ENCODE measurements at places on chromosomes 3 and 15.

- no peak for DNase-seq
Observed at GRCh38 chr3:184523825-184524615, 37.6 kb upstream of the EPHB3 start.

DNA sequence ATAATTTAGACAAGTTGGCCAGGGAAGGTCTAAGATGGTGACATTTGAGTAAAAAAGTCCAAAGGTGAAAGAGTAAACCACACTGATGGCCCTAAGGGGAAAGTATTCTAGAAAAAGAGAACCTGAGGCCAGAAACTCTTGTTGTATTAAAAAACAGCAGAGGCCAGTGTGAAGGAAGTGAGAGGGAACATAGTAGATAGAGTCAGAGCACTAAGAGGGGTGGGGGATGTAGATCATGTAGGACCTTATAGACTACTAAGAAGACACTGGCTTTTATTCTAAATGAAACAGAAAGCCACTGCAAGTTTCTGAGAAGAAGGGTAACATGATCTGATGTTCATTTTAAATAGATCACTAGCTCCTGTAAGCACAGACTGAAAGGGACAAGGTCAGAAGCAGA, 14.5 kb downstream of the POLQ start:
- no peak for DNase-seq

DNA sequence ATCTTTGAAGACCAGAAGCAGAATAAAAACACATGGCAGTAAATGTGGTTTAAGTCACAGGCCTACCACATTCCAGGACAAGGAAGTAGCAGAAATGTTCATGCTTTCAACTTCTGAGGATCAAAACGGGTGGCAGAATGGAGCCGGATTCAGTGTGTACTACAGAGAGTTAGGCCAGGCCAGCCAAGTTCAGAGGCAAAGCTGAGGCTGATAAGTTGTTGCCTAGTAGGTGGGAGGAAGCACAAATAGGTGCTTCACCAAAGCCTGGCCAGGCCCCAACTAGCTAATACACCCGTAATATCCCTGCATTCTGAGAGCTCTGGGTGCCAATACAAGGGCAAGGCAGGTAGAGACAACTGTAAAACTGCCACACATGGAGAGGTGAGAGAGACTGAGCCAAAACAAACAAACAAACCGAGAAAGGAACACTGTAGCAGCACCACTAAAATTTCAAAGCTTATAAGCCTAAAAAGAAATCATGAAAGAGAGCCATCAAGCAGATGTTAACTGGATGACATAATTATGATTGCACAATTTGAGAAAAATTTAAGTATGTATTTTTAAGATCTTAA, 156.4 kb upstream of the CBLB start:
- no peak for DNase-seq

DNA sequence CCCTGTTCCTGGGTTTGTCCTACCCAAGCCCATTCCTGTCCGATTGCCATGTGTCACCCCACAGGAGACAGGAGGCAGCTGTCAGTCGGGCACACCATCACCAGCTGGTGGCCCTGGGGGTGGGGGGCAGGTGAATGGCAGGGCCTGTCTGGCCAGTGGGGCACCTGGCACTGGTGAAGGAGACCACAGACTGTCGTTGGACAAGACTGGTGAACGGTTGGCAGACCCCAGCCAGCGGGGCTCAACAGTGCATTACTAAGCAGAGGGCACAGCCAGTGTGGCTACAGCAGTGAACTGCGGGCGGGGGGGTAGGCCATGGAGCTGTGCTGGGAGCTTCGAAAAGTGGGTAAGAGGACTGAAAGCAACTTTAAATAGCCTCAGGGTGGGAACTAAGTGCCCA, 2.1 kb downstream of the SEMA7A start:
- no peak for DNase-seq

DNA sequence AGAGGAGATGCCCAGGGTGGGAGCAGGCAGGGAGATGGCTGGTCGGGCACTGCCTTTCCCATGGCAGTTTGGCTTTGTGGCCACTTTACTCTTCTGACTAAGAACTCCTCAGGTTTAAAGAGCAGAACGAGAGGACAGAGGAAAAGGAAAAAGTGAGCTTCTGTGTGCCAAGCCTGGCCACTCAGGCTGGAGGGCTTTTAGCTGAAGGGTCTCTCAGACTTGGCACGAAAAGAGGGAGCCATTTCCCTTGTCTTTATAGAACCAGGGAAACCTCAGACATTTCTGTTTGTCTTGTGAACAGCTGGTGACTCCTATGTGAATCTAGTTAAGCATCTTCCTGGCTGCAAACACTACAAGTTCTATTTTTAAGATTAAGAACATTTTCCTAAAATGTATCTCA, 23.3 kb upstream of the PSMD6 start:
- no peak for DNase-seq

DNA sequence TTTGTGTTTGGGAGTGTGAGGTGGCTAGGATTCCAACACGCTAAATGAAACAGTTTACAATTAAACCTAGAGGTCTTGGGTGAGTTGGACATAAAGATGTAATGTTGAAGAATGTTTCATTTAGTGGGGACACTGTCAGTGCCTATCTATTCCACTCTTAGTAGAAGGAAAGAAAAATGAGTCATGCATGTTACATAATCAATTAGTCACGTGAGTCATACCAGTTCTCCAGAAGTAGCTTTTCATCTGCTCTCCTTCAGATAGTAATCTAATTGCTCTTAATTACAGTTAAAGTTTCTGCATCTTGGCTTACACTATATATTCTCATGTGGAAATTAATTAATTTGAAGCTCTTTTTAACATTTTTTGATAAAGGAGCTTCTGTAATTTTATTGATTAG, 115.7 kb upstream of the P2RY1 start:
- no peak for DNase-seq

- no peak for DNase-seq
Observed at GRCh38 chr15:83288381-83288801, 3.9 kb upstream of the BNC1 start.

GRCh38 chr15:62020576-62021160, 39.6 kb downstream of the VPS13C start:
- no peak for DNase-seq

GRCh38 chr15:29093696-29094343, 175.8 kb downstream of the NSMCE3 start:
- DNase-seq, result no peak

DNA sequence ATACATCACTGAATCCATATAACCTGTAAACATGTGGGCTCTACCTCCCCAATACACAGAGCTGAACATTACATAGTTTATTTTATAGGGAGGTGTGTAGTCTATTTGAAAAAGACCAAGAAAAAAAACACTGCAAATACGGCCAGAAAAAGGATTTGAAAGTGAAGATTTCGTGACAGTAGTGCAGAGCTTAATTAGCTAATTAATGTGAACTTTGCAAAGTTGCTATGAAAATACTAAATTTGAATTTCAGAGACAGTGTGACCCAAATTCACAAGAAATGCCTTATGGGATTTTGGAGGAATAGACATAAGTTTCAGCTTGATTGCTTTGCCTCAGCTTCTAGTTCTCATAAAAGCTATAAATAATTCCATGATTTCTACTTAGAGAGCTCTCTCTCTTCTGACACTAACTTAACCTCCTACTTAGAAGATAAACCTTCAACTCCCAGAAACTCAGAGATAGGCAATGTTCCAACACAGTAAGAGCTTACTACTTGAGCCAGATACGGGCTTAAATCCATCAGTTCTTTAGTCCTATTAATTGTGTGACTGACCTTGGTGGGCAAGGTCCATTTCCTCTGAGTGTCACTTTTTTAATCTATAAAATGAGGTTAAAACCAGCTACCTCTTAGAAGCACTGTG, 87.3 kb upstream of the THBS1 start:
- no peak for DNase-seq

DNA sequence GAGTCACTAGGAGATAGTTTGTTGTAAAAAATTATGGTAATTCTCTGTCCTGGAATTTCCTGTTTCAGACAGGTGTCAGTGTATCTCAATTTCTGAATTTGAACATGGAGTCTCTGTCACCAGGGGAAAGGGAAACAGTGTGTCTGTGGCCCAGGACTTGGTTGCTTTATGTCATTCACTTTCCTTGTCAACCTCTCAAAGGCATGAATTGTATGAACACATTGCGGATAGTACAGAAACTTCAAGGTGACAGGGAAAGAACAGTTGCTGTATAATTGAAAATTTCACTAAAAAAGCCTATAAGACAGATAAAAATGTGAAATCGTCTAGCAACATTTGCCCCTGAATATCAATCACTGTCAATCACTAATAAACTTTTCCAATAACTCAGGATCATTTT, 175.0 kb upstream of the DPH6 start:
- DNase-seq, result no peak

- DNase-seq, result no peak
Observed at GRCh38 chr3:141266797-141267555, 35.4 kb downstream of the PXYLP1 start.

DNA sequence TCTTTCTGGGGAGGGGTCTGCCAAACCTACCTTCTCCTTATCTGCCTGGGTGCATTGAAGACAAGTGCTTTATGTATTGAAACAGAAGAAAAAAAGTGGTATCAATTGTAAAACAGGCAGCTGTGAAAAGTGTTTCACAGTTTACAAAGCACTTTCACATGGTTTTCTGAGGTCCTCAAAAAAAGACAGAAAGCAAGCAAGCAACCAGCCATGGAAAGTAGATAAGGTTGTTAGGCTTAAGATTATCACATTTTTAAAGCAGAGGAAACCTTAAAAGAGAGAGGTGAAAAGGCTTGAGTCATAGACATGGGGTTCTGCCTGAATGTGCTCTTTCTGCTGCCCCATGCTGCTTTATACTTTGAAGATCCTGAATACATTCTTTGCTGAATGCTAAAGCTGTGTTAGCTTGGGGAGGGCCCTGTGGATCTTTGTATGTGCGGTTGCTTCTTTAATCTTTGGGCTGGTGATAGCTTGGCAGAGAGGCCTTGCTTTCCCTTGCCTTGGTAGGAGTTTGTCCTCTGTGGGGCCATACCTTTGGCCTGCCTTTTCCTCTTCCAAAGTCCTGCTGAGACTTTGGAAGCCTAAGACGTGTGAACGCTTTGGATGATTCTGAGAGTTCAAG, 2.6 kb downstream of the SMAD3 start:
- DNase-seq, result no peak

- no peak for DNase-seq
Observed at GRCh38 chr3:111846717-111847116, 12.3 kb upstream of the PHLDB2 start.

- DNase-seq, result no peak
Observed at GRCh38 chr3:55565521-55565920, 78.4 kb upstream of the WNT5A start.

GRCh38 chr3:192819001-192819569, 91.7 kb upstream of the FGF12 start:
- DNase-seq, result no peak

DNA sequence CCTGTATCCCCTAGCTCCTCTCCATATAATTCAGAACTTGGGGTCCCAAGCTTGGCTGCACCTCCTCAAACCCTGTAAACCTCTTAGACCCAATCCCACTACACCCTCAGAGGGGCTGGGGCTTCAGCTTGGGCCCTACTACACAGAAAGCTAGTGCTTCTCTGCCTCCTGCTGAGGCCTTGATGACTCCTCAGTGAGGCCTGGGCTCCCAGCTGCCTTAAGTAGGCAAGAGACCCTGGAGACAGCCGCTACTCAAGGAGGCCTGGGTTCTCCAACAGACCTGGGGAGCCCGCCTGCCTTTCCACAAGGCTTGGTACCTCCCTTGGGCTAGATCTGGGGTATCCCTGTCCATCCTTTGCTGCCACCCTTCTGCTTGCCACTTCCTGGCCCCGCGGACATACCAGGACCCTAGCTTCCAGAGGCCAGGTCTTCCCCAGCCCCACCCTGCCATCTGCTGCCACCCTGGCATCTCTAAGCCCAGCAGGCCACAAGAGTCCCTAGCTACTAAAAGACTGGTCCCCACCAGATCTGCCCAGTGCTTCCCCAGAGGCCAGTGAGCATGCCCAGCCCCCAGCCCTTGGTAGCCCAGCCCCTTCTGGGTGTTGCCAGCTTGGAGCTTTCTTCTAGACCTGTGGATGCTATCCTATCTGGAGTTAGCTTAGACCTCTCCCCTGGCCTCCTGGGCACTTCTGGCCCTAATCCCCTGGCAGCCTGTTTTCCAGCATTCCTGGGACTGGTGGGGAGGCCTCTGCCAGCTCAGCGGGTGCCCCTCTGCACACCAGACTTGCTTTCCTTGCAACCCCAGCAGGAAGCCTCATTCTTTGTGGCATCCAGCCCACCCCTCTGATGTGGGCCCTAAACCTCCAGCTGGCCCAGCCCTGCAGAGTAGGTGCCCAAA, 13.7 kb downstream of the C15orf39 start:
- no peak for DNase-seq

GRCh38 chr15:72835294-72835890, 51.8 kb upstream of the ADPGK start:
- peak; percentile 37 for DNase-seq

- DNase-seq, result no peak
Observed at GRCh38 chr3:36476286-36476942, 96.1 kb downstream of the STAC start.

DNA sequence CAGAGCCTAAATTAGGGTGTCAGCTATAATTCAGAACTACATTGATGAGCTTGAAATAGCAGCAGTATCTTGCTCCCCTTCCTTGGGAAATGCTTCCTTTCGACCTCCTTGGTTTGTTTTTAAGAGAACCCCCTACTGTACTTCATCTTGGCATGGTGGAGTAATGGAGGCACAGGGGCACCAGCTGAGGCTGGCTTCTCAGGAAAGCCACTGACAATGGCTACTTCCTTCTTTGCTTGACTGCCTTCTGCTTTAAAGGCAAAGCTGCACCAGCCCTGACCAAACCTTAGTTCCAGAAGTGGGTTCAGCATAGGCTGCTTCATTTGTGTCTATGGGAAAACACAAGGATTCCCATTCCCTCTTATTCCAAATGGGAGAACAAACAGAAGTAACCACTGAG, 1.5 kb upstream of the FBXL22 start:
- DNase-seq, result no peak

DNA sequence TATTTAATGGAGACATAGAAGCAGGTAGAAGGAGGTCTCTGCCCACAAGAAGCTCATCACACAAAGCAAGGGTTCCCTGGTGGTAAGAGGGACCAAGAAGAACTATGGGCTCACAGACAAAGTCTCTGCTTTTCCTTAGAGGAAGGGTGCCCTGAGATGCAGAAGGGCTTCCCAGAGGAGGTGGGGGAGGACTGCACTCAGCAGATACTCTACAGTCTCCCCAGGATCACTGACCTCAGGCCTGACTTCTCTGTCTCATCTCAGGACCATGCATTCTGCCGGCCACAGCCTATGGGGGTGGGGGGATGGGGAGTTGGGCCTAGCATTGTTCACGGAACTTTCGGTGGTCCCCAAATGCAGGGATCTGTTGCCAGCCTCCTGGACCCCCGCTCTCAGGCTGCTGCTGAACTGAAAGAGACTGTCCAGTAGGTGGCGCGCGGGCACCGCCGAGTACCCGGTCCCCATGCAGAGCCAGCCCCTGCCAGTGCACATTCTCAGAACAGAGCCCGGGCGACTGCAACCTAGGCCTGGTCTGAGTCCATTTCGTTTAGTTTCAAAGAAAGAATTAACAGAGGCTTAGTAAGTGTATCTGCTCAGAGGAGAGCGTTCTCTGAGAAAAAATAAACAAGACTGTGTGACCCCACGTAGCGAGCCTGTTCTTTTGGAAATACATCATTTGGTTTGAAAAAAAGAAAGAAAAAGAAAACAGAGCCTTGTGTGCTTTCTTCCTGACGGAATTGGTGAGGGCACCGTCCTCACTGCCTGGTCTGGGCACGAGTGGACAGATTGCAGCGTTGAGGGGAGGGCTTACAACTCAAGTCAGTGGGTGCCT, 74.1 kb downstream of the LRTM1 start:
- peak; percentile 24 for DNase-seq

GRCh38 chr3:45858809-45859543, 17.1 kb upstream of the LZTFL1 start:
- DNase-seq, result no peak

Measured in HuH-7 (cell line).